Effector memory CD4-positive, alpha-beta T cell (primary cell): ENCODE measurements at places on chromosomes 6 and 20.

DNA sequence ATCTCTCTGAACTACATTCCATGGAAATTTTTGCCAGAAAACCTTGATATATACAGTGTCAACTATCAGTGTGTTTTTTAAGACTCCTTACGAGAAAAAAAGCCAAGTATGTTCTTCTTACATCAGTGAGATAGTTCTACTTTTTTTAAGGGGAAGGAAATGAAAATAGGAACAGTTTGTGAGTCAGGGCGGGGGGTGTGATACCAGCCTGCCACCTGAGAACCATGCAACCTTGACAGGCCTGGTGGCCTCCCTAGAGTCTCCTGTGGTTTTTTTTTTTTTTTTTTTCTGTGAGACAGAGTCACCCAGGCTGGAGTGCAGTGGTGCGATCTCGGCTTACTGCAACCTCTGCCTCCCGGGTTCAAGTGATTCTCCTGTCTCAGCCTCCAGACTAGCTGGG lies 96.3 kb upstream of the GCM1 start:
- DNase-seq, result no peak

- no peak for DNase-seq
Observed at GRCh38 chr6:16747232-16748024, 13.8 kb downstream of the ATXN1 start.

DNA sequence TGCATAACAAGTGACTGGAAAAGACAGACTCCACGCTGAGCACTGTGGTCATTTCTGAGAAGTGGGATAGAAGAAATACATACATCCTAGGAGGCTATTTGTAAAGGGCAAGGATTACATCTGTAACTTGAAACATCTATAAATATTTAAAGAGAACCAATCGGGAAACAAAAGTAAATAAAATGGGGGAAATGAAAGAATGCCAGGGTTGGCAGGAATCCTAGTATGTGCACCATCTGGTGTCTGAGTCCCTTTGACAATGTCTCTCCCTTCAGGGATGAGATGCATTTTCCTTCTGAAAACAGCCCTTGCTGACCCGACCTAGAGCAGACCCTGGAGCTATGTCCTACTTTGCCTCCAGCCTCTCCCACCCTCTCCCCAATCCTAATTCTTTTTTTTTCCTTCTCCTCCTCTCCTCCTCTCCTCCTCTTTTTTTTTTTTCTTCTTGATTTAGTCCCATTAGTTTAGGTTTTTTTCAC lies 53.2 kb downstream of the VSTM2L start:
- no peak for DNase-seq

DNA sequence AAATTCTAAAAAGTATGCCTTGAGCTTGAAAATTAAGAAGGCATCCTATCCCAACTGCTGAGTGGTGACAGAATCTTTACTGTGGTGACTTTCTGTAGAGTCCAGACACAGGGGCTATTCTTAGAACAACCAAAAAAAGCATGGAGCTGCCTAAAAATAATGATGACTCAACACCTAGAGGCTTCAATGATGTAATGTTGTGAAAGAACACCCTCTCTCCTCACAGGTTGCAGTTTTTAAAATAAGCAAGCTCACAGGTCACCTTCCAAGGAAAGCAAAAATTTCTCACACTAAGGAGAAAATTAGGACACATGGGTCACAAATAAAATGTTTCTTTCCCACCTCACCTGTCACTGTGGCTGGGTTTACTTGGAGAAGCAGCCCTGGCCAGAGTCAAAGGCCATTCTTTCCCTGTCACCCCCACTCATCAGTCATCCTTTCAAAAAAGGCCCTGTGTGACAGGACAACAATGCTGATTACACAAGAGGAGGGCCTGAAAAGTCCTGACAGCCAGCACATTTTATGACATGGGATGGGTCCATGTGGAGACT lies 53.5 kb downstream of the RCAN2 start:
- no peak for DNase-seq

- DNase-seq, result no peak
Observed at GRCh38 chr20:9996944-9997343, 37.8 kb upstream of the ANKEF1 start.

- DNase-seq, result no peak
Observed at GRCh38 chr6:111865049-111865585, 8.1 kb downstream of the FYN start.

- DNase-seq, result no peak
Observed at GRCh38 chr6:54681987-54682386, 164.6 kb upstream of the FAM83B start.

GRCh38 chr6:4610256-4610655 lies 165.9 kb upstream of the CDYL start:
- no peak for DNase-seq

DNA sequence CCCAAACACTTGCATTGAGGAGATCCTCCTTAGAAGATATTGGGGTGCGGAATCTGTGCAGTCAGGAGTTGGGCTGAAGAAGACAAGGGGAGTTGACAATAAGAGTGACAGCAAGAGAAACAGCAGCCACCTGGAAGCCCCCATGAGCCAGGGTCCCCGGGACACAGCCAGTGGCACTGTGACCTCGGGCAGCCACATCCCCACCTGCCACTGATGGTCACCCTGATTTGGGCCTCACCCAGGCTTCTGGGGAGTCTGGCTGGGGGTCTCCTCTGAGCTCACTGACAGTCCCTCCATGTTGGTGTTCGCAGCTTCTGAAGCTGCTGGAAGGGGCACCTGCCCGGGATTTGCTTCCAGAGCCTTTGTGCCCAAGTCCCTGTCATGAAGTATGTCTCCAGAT lies 123.5 kb downstream of the TTLL2 start:
- DNase-seq, result no peak

GRCh38 chr6:69756366-69756765 lies 40.4 kb downstream of the LMBRD1 start:
- no peak for DNase-seq

- DNase-seq, result no peak
Observed at GRCh38 chr20:46351357-46352058, 43.2 kb upstream of the CDH22 start.
